ENCODE measurements at places on chromosomes 7 and 10. TPM values are rescaled to one million over a fixed set of nuclear protein-coding genes. Genes with fewer than 3 reads are reported as not detected.

The MBL2 gene
- not detected for total RNA-seq

The ITIH2 gene
- not detected for total RNA-seq

The PTF1A gene
- not detected for total RNA-seq

The WNT8B gene
- not detected for total RNA-seq

The NFKB2 gene
- 17.5 TPM for total RNA-seq
